ENCODE measurements at places on chromosomes 2 and 18.

- DNase-seq, result no peak
Measured at GRCh38 chr2:228140934-228141528, 40.5 kb downstream of the SPHKAP start.

DNA sequence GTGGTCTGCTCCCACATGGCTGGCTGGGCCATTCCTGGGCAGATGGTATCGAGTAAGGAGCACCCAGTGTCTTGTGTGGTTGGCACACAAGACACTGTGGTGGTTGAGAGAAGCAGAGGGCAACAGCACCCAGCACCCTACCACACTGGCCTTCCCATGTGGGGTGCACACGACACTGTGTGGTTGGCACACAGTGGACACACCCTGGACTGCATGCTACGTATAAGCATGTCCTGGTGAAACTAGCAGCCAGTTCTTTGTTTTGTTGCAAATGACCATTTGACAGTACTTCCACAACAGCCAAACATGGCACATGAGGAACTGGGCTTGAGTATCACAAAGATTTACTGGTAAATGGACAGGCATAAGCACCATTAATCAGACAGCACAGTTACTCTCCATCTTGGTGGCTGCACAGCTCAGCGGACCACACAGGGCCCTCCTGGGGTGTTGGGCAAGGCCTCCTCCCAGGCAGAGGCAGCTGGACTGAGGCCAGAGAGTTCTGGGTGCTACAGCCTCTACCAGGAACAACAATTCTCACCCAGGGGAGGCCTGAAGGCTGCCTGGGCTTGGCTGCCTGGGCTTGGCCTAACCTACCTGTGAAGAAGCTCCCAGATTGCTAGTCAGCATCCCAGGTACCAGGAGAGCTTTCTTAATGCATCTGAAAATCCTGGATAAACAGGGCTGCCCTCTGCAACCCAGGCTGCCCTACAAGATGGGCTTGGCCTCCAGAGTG, 59.3 kb upstream of the ALPP start:
- no peak for DNase-seq

DNA sequence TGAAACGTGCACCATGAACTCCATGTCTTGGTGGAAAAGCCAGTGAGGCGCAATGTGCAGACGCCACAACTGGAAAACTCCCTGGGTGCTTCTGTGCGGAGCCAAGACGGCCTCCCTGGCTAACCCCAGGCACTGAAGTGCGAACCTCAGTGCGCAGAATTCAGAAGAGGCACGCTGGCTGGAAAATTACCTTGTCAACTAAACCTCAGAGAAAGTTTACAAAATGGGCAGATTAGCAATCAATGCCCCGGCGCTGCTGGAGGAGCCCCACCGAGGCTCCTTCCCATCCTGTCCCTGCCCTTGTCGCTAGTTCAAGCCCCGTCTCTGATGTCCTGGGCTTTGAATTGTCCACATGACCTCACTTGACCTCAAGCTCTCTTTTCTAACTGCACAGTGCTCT, 22.2 kb downstream of the SNORC start:
- no peak for DNase-seq

GRCh38 chr2:157880927-157881326, 4.8 kb upstream of the ACVR1 start:
- DNase-seq, result no peak

DNA sequence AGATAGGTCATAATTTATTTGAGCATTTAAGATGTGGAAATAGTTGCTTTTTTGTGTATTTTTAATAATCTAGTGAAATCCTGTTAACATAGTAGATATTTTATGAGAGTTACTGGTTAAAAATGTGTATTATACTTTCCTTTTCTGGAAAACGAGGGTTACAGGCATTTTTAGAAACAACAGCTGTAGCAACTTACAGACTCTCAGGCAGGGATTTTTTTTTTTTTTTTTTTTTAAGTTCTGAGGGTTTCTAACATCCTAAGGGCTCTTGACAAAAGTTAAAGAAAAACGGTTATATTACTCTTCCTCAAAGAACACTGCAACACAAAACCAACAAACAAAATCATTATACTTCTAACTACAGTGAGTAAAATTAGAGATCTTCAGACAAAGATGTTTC, 205.9 kb downstream of the ACKR3 start:
- DNase-seq, result no peak

DNA sequence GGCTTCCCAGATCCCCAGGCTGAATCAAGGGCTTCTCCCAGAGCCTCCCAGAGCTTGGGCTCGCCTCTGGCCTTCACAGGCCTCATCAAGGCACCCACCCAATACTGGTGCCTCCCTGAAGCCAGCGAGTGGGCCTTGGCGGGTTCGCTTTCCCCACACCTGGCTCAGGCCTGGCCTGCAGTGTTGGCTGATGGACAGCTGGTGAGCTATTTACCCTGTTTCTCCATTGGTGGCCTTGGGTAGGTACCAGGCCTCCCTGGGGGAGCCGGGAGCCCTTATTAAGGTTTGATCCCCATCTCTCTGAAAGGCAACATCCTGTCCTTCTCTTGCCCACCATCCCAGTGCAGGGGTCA, 18.2 kb upstream of the DUSP2 start:
- DNase-seq, result no peak

- DNase-seq, result no peak
Measured at GRCh38 chr2:105364436-105365139, 27.2 kb downstream of the C2orf49 start.

GRCh38 chr2:239955989-239956817, 68.9 kb downstream of the NDUFA10 start:
- DNase-seq, result no peak

- no peak for DNase-seq
Measured at GRCh38 chr2:109164739-109165221, 35.8 kb downstream of the SH3RF3 start.

- DNase-seq, result no peak
Measured at GRCh38 chr18:31450409-31450808, 2.9 kb downstream of the DSG3 start.

GRCh38 chr2:44168681-44169154, at the start of gene PPM1B:
Gene PPM1B, plus strand, starts transcription at chr2:44168875. Its CDS starts 32,325 bp downstream, at chr2:44201200.
- peak; percentile 98 for DNase-seq

DNA sequence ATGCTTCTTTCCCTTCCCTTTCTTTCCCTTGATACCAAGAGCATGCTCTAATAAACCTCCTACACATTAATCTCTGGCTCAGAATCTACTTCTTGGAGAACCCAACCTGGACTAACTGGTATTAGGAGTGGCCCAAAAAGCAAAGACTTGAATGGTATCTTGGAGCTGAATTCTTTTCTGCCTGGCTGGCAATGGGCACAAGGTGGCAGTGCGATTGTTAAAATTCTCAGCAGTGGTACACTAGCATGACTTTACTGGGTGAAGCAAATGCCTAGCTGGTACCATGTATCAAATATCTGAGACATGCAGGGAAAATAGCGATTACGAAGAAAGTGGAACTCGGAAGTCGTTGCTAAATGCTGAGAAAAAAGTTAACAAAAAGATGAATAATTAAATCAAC, 376.1 kb downstream of the XIRP2 start:
- no peak for DNase-seq

GRCh38 chr18:55048892-55049291, 89.6 kb upstream of the CCDC68 start:
- DNase-seq, result no peak

DNA sequence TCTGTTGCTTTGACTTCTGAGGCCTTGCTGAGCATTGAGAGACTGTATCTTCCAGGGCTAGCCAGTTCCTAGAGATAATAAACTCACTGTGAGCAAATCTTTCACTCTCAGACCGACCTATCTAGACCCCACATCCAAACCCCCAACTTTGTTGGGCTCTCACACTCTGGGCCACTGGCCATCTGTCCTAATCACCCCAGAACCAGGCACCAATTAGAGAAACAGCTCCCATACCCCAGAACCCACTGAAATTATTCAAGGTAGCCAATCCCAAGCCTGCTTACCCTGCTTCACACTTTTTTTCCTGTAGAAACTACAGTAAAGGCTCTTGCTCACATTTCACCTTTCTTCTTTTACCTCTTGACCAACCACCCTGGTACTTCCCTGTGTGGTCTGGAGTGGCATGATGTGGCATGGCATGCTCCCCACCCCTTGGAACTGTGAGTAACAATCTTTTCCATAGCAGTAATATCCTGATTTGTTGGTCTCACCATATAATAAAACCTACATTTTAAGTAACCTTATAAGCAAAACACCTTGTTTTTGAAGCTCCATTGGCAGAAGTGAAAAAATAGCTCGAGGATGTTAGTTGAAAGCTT, 55.2 kb downstream of the ANKRD12 start:
- no peak for DNase-seq

GRCh38 chr2:26235089-26235488, 9.3 kb downstream of the HADHA start:
- DNase-seq, result no peak

DNA sequence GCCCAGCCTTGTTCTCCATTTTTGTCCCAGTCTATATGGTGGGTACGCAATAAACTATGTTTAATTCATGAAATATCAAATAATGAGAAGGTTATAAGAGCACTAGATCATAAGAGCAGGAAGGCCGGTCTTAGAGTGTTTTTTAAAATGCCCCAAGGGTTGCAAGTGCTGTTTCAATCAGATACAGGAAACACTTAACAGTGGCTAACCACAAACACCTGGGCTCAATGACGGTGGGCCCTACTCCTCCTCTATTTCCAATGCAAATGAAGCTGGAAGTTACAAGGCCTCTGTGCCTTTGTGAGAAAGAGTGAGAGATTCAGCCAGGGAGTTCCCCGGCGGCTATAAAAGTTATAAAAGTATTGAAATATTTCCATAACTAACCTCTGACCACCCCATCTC, 18.9 kb upstream of the WDR33 start:
- peak; percentile 57 for DNase-seq

DNA sequence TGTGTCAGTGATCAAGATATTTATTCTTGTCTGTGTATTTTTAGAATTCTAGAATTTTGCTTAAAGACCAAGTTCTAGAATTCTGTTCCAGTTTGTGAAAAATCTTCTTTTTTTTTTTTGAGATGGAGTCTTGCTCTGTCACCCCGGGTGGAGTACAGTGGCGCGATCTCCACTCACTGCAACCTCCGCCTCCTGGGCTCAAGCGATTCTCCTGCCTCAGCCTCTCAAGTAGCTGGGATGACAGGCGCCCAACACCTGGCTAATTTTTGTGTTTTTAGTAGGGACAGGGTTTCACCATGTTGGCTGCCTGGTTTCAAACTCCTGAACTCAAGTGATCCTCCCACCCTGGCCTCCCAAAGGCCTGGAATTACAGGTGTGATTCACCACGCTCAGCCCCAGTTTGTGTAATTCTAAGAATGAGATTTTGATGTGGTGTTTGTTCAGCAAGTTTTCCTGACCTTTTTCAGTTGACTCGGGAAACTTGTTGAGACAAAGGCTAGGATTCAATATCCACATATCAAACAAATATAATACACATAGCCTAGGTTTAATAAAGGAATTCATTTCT, 3.6 kb downstream of the EIF5B start:
- DNase-seq, result no peak

DNA sequence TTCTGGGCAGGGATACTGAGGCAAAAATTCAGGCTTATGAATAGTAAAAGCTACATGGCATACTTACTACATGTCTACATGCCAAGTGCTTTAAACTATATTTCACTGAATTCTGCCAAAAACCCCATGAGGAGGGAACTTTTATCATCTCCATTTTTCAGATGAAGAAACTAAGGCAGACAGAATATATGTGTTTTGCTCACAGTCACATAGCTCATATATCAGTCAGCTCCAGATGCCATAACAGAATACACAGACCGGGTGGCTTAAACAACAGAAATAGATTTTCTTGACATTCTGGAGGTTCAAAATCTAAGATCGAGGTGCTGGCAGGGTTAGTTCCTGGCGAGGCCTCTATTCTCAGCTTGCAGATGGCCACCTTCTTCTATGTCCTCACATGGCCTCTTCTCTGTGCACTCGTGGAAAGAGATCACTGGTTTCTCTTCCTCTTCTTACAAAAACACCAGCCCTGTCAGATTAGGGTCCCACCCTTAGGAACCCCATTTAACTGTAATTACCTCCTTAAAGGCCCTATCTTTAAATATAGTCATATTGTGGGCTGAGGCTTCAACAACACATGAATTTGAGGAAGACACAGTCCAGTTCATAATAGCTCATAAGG, 27.1 kb upstream of the CREB1 start:
- no peak for DNase-seq

DNA sequence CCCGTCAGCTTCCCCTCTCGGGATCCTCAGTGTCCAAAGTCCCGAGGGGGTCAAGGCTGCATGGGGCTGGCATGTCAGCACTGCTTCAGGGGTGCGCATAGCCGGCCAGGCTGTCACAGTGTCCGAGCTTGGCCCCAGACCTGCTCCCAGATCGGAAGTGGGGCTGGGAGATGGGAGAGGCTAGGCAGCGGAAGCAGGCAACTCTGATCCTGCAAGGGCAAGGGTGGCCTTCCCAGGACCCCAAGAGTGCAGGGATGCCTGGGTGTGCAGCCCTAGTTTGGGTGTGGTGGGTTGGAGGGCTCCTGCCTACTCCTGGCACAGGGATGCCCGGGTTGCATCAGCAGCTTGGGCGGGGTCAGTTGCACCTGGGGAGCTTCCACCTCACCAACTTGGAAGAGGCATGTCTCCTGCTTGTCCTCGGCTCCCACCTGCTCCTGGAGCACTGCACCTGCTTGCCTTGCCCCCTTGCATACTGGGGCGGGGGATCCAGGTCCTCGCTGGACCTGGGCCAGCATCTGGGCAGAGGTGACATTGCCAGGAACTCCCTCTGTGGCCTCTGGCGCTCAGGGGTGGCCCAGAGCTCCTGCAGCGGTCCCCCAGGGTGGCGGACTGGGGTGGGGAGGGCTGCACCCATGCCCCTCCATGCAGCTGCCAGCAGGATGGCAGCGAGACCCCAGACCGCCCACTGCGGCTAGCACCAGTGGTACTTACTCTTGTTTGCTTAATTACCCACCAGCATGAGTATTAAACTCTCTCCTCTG, 41.3 kb downstream of the CBLN2 start:
- DNase-seq, result no peak

GRCh38 chr18:60003610-60004185, 103.9 kb downstream of the PMAIP1 start:
- DNase-seq, result no peak

- no peak for DNase-seq
Measured at GRCh38 chr2:15782009-15782751, 158.2 kb upstream of the MYCN start.

- DNase-seq, result no peak
Measured at GRCh38 chr2:50645346-50645745, 386.6 kb downstream of the NRXN1 start.

GRCh38 chr2:234975611-234976010, 23.8 kb downstream of the SH3BP4 start:
- DNase-seq, result no peak

GRCh38 chr2:8531481-8531880, 150.4 kb upstream of the ID2 start:
- DNase-seq, result no peak

GRCh38 chr2:173400760-173401159, 46.1 kb downstream of the CDCA7 start:
- DNase-seq, result no peak

GRCh38 chr2:207802650-207803049, 32.9 kb upstream of the FZD5 start:
- DNase-seq, result no peak

Measured in stimulated activated CD4-positive, alpha-beta T cell treated with anti-CD3 and anti-CD28 coated beads, Interleukin-12 subunit alpha, Interleukin-12 subunit beta, amount 100 ng/mL, for 24 hours (primary cell).